Activated T-helper 1 cell treated with anti-CD3 and anti-CD28 coated beads, Interleukin-2, amount 50 U/mL, for 16 hours (primary cell): ENCODE measurements at places on chromosomes 11 and 22.

DNA sequence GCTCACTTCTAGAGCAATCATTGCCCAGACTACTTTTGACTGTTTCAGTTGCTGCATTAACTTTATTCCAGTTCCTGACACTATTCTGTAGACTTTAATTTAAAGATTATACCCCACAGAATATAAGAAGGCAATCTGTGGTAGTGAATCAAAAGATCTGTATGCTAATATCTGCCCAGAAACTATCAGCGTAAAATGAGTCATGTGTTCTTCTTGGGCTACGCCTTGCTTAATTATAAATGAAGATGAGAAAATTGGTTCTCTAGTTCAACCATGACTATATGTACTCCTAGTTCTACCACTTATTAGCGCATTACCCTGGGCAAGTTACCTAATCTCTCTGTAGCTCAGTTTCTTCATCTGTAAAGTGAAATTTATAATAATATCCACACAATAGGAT lies 128.5 kb downstream of the CWF19L2 start:
- no peak for DNase-seq

- no peak for DNase-seq
These were observed 37.0 kb upstream of the GNAZ start for GRCh38 chr22:23033116-23033905.

GRCh38 chr11:87368151-87368550 lies 330.4 kb downstream of the TMEM135 start:
- no peak for DNase-seq

GRCh38 chr22:48090332-48090672 lies 1327.9 kb downstream of the TBC1D22A start:
- no peak for DNase-seq

GRCh38 chr22:46065691-46066454 lies 84.5 kb upstream of the PPARA start:
- DNase-seq: no peak

DNA sequence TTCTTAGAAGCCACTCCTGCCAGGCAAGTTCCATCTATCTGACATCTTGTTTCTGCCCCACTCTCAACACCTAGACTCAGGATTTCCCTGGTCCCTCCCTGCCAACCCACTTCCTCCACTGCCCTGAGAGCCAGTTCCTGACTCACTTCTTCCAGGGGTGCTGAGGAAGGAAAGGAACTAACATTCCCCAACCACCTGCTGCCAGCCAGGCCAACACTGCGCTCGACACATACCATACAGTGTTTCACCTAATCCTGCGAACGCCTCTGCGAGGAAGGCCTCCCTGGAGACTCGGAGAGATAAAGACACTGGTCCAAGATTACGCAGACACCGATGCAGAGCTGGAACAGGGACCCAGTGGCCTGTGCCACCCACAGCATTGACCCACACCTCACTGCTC lies 40.2 kb downstream of the MICAL3 start:
- DNase-seq: no peak

GRCh38 chr11:20015529-20016427 lies 144.5 kb downstream of the DBX1 start:
- no peak for DNase-seq

- no peak for DNase-seq
These were observed 78.0 kb upstream of the DRD2 start for GRCh38 chr11:113553235-113553634.

DNA sequence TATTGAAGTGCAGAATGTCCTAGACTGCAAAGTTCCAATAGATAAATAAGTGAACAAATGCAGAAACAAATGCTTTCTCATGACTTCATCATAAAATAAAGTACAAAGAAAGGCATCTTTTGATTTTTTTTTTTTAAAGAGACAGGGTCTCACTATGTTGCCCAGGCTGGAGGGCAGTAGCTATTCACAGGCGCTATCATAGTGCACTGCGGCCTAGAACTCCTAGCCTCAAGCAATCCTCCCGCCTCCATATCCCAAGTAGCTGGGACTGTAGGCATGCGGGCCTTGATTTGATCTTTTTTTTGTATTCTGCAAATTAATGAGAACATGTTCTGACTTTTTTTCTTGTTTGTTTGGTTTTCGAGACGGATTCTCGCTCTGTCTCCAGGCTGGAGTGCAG lies 2.4 kb downstream of the ARCN1 start:
- DNase-seq: no peak

- no peak for DNase-seq
These were observed 121.5 kb upstream of the TEAD1 start for GRCh38 chr11:12552692-12553091.

DNA sequence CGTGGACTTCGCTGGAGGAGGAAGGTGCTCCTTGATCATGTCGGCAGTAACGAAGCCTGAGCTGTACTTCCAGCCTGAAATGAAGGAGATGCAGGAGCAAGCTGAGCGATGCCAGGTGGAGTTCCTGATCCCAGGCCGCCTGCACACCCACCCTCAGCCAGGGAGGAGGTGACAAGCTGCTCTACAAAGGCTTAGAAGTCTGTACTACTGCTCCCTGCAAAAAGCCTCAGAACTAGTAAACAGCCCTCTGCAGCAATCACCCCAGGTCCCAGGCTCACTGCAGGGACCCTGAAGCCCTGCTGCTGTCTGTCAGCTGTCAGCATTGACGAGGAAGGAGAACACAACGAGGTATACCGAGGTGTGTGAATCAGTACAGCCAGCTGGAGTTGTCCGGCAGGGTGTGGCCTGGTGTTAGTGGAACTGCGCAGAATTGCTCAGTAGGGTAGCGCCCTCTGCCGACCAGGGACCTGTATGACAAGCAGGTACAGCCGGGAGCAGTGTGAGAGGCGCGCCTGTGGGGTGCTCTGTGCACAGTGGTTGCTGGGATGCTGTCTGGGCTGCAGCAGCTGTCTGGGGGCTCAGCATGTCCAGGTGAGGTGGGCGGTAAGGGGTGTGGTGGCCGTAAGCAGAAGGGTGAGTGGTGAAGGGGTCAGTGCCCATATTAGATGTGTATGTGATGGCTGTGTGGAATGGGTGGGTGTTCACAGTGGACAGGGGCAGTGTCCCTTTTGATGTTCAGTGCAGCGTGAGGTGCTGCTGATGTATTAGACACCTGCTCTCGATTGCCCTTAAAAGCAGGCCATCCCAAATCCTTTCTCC lies 7.6 kb downstream of the CYB5R2 start:
- DNase-seq: peak; percentile 56

DNA sequence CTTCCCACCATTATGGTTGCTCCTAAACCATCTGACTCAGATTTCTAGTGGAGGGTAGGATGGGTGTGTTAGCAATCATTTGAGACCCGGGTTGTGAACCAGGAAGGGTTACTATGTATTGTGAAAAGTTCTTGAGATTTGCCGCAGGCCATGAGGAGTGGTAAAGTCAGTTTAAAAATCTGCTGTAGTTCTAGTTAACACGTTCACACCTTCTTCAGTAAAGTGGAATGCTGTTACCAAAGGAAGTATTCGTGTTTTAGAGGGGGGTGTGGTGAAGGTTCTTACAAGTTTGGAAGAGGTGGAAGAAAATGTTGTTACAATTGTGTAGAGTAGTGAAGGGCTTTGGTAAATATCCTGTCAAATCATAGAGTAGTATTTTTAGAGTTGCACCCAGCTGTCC lies 2.6 kb downstream of the MTMR3 start:
- DNase-seq: no peak

DNA sequence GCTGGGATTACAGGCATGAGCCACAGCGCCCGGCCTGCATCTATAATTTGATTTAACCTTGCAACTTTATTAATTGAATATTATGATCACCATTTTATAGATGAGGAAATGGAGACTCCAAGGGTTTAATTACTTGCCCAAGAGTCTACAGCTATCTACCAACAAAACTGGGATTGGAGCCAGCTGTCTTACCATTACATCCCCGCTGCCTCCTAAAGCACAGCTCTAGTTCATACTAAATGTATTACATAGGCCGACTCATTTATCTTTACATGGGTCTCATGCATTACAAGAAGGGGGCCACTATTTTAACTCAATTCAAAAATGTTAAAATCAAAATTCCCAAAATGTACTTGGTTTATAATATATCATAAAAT lies 14.1 kb upstream of the TMA7B start:
- no peak for DNase-seq

- no peak for DNase-seq
These were observed at the start of gene ARHGAP32 for GRCh38 chr11:129192150-129192549. TSS of gene ARHGAP32 (minus strand) at chr11:129192325. CDS start at chr11:129192198, 127 bp downstream.

DNA sequence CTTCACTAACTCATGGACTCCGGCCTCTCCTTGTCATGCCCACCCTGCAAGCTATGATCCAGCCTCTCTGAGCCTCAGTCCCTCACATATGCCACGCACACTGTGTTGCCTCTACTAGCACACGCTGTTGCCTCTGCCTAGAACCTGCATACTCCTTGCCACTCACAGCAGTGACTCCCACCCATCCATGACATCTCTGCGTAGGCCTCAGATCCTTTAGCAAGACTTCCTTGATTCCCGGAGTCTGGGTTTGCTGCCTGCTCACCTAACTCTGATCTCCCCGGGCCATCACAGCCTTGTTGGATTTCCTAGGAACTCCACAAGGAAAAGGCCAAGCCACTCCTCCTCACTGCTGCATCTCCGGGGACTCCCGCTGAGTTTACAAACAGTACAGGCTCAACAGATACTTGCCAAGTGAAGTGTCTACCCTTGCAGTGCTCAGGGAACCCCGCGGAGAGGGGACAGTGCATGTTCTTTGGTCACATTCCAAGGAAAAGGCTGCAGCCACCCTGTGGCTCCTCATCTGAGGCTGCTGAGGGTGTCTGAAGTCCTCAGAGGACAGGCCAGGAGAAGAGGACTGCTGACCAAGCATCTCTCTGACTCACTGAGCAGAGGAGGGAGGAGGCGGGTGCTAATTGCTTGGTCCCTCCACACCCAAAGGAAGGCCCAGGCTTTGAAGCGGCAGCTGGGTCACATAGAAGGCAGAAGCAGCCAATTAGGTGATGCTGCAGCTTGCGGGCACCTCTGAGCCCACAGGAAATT lies 42.4 kb upstream of the NAV2 start:
- no peak for DNase-seq

GRCh38 chr22:38204784-38205183 lies 3.0 kb downstream of the MAFF start:
- no peak for DNase-seq

GRCh38 chr11:133897331-133897650 lies 52.0 kb upstream of the SPATA19 start:
- DNase-seq: no peak

DNA sequence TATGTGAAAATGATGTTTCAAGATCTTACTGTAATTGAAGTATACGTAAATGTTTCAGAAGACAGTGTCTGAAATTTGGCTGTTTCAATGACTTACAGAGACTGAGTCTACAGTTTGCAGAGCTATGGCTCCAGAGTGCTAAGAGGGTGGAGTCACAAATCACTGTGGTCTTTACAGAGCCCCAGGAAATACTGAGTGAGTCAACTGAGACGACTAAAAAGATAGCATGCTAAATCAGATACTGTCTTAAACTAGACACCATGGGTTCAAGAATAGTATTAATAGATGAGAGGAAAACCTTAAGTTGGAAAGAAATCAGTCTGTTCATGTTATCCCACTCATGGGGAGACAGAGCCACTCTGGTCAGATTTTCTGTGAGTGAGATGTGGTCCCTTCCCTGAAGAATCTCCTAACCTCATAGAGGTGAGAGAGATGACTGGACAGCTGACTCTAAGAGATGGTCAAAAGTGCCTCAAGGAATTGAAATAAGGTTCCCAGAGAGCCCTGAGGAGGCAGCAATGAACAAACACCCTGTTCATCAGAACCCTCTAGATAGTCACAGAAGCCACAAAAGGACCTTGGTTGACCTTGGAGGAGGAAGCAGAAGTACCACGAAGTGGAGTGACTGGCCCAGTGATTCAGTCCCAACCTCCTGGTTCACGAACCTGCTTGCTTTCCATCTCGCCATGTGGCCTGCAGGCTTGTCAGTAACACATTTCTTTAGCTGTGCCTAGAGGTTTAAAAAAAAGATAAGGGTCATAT lies 30.2 kb downstream of the C11orf91 start:
- no peak for DNase-seq

DNA sequence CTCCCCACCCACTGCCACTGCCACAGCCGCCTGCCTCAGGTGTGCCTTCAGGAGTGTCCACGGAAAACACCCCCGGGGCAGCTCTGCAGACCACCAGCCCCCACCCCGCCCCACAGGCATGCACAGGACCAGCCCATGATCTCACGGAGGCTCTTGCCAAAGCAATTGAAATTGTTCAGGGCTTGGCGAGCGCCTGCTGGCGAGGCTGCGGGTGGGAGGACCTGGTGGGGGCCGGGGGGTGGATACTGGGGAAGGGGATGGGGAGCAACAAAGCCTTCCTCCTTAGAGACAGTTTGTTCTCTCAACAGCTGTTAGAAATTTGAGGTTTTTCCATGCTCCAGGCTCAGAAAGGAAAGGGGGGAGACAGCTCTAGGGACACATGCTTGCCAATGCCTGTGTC lies 274.7 kb downstream of the MN1 start:
- DNase-seq: no peak

- DNase-seq: no peak
These were observed 37.1 kb upstream of the MMP12 start for GRCh38 chr11:102911758-102912481.

DNA sequence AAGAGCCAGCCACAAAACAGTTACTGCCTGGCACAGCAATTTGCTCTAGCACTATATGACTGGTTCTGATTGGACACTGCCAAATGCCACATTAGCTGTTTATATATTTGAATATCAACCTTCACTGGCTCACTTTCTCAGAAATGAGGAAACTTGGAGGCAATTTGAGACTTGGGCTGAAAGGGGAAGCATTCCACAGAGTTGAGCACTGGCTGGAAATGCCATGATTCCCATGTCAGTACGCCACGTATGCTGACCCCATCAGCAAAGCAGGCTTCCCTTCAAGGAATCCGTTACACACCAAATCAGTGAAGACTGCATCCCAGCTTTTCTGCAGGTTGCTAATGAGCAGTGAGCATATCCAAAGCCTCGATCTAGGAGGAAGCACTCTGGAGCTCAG lies 34.7 kb downstream of the GALNT18 start:
- DNase-seq: no peak

- DNase-seq: no peak
These were observed 9.0 kb upstream of the APOBEC3H start for GRCh38 chr22:39087881-39088684.

- no peak for DNase-seq
These were observed 223.7 kb upstream of the KIRREL3 start for GRCh38 chr11:127224276-127224675.

- no peak for DNase-seq
These were observed 720.0 kb upstream of the CNTN5 start for GRCh38 chr11:98300719-98301118.

DNA sequence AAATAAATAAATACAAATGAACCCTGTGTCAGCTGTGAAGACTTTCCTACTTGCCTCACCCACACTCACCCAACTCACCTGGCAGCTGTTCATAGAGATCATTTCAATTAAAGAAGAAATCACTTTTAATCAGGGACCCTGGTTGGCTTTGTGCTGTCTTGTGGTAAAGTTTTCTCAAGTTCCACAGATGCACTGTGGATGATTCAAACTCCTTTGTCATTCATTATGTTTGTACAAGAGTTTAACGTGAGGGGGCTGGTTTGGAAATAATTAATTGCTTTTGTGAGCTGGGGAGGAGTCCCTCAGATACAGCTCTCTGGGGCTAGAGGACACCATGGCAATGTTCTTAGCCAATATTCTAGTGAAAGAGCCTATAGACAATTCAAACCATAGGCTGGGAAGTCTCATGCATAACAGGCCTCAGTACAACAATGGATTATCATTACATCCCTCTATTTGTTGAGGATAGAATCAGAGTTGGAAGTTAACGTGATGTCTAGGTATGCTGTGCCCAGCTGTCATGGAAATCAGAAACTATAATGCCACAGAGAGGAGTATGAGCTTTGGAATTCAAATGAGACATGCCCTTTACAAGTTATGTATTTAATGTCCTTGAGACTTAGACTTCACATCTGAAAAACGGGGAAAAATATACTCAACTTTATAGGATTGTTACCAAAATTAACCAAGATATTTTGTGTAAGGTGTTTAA lies 698.5 kb downstream of the KCNA4 start:
- DNase-seq: no peak
